Thoracic aorta (tissue), 2 donors: ENCODE measurements at places on chromosomes 12 and 14. TPM values are rescaled to one million over a fixed set of nuclear protein-coding genes. Genes with fewer than 3 reads are reported as not detected.

Gene TM9SF1
- total RNA-seq: 51.8 TPM

Gene DGKA
- 72.8 TPM for total RNA-seq

Gene NPFF
- 9.1 TPM for total RNA-seq

Gene PRICKLE1
- 3.9 TPM for total RNA-seq

Gene FOS
- 358 TPM for total RNA-seq

Gene ERBB3
- 1.1 TPM for total RNA-seq

Gene L3HYPDH
- 74.9 TPM for total RNA-seq

Gene SMAGP
- 7.6 TPM for total RNA-seq

Gene LDHB
- 165 TPM for total RNA-seq

Gene OAS3
- total RNA-seq: 11.9 TPM

Gene STXBP6
- 4.4 TPM for total RNA-seq

Gene ACACB
- 51.3 TPM for total RNA-seq

Gene SLC41A2
- total RNA-seq: 165 TPM

Gene POTEM
- not detected for total RNA-seq

DNA sequence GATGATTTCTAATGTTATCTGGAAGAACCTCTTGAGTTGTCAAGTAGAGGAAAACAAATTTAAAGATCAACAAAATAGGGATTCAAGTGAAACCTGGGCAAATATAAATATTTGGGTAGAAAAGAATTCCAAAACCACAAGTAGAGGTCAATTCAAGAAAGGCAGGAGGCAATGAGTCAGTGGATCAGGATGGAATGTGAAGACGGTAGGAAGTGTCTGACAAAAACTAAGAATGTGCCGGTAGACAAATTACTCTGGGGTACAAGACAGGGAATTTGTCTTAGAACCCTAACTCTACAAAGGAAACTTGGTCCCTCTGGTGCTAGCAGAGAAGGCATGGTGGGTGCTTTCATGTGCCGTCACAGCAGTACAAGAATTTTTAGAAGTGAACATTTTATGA lies 13.6 kb downstream of the ABCD2 start:
- H3K36me3 ChIP-seq: no peaks in the 10 kb centered on the region
- DNase-seq: no peak
- H3K27me3 ChIP-seq: no peaks in the 10 kb centered on the region
- H3K4me1 ChIP-seq: peaks cover 5% of the 10 kb centered on the region
- H3K27ac ChIP-seq: no peak overlapping the region

DNA sequence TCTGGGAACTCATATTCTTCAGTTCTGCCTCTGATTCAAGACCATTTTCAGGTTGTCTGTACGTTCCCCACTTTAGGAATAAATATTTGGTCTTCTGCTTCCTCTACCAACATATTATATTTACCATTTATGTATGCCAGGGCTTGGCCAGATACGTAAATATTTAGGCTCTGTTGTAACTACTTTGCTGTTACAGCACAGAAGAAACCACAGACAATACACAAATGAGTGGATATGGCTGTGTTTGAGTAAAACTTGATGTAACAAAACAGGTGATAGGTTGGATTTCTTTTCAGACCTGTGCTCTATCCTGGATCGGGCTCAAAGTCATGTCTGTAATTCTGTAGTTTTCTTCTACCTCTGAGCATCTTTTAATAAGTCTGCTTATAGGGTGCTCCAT lies 37.5 kb downstream of the RAP1B start:
- DNase-seq: no peak
- peaks cover 20% of the 10 kb centered on the region for H3K36me3 ChIP-seq
- H3K4me1 ChIP-seq: peaks cover 8% of the 10 kb centered on the region
- no peak overlapping the region for H3K4me3 ChIP-seq
- no peaks in the 10 kb centered on the region for H3K27me3 ChIP-seq
- no peak overlapping the region for H3K27ac ChIP-seq

DNA sequence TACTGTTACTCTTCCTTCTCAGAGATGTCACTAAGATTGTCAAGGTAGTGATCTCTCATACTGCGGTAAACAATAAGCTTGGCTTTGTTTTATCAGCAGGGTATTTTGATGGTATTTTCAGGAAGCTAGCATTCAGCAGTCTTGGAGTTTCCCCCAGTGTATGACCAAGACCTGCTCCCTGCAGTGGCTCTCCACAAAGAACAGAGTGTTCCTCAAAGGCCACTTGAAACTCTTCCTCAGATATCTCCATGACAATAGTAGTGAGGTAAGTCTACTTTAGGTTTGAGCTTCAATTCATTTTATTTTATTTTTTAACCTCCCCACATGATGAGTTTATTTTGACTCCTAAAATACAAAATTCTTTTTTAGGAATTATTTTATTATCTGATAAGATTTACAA lies 74.0 kb upstream of the G2E3 start:
- H3K27ac ChIP-seq: no peak overlapping the region
- DNase-seq: no peak
- no peaks in the 10 kb centered on the region for H3K4me1 ChIP-seq
- H3K36me3 ChIP-seq: no peaks in the 10 kb centered on the region
- H3K4me3 ChIP-seq: no peak overlapping the region

DNA sequence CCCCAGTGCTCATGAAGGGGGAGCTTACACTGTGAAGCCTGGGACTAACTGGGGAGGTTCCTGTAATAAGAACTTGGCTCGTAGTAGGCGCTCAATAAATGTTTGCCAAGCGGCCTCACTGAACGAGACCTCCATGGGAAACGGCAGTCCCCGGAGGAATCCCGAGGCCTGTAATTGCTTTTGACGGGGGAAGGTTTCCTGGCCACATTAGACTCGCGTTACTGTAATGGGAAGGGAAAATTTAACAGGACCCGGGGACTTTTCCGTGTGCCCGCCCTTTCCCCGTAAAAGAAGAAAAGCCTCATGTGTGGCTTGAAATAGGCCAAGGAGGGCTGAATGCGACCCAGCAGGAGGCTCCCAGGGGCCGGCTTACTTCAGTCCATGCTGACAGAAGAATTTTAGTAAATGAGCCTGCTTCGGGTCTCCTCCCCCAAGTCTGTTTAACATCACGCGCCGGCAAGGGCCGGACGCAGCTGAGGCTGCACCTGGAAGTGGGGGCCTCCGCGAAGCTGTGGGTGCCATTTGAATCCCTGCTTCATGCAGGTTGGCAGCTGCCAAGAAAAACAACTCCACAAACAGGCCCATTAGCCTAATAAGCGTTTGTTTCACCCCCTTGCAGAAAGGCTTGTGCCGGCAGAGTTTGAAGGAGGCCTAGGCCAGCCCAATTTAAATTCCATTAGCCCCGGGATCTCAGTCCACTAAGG lies 39.8 kb upstream of the PWP1 start:
- no peaks in the 10 kb centered on the region for H3K27me3 ChIP-seq
- no peak overlapping the region for H3K4me3 ChIP-seq
- H3K27ac ChIP-seq: no peak overlapping the region
- no peaks in the 10 kb centered on the region for H3K36me3 ChIP-seq
- no peaks in the 10 kb centered on the region for H3K4me1 ChIP-seq

- H3K27me3 ChIP-seq: no peaks in the 10 kb centered on the region
- no peaks in the 10 kb centered on the region for H3K36me3 ChIP-seq
- DNase-seq: no peak
- H3K4me3 ChIP-seq: no peak overlapping the region
- H3K27ac ChIP-seq: no peak overlapping the region
Measured at GRCh38 chr14:26867171-26867757, 269.4 kb upstream of the NOVA1 start.

DNA sequence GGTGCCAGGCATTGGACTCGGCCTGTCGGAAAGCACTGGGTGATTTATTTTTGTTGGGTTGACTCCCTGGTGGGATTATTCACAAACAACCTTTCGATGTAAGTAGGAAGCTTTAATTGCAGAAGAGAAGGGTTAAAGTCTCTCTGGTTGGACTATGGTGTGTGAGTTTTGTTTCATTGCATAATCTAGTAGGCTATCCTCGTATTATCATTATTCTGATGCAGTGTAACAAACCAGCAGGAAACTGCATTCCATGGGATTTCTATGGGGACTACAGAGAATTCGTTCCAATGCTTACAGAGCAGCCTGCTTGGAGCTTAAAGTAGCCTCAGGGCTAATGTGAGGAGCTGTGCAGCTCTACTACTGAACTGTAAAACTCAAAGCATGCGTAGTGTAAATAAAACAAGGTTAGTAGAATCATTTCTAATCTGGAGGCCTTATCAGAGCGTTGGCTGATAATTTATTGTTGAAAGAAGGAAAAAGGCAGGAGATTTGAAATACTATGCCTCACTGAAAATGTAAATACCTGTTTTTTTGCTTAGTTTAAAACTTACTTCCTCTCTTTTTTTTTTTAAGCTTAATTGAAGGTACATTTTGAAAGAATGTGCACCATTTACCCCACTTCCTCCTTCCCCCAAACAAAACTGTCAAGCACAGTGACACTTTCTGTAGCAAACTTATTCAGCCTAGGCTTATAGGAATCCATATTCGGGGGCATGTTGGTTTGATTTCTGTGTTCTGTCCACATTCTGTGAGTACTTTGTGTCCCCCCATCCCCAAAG lies 226.7 kb downstream of the NPAS3 start:
- DNase-seq: no peak
- H3K27ac ChIP-seq: no peak overlapping the region
- H3K4me1 ChIP-seq: no peaks in the 10 kb centered on the region
- H3K4me3 ChIP-seq: no peak overlapping the region

- DNase-seq: no peak
- no peaks in the 10 kb centered on the region for H3K27me3 ChIP-seq
- H3K4me3 ChIP-seq: no peak overlapping the region
- no peaks in the 10 kb centered on the region for H3K4me1 ChIP-seq
- H3K36me3 ChIP-seq: peaks cover 16% of the 10 kb centered on the region
Measured at GRCh38 chr12:49276304-49277290, 11.7 kb downstream of the TUBA1C start.

GRCh38 chr14:53850714-53851296 lies 105.8 kb downstream of the BMP4 start:
- peaks cover 6% of the 10 kb centered on the region for H3K4me1 ChIP-seq
- no peaks in the 10 kb centered on the region for H3K27me3 ChIP-seq
- no peak for DNase-seq
- no peaks in the 10 kb centered on the region for H3K36me3 ChIP-seq
- no peak overlapping the region for H3K27ac ChIP-seq

DNA sequence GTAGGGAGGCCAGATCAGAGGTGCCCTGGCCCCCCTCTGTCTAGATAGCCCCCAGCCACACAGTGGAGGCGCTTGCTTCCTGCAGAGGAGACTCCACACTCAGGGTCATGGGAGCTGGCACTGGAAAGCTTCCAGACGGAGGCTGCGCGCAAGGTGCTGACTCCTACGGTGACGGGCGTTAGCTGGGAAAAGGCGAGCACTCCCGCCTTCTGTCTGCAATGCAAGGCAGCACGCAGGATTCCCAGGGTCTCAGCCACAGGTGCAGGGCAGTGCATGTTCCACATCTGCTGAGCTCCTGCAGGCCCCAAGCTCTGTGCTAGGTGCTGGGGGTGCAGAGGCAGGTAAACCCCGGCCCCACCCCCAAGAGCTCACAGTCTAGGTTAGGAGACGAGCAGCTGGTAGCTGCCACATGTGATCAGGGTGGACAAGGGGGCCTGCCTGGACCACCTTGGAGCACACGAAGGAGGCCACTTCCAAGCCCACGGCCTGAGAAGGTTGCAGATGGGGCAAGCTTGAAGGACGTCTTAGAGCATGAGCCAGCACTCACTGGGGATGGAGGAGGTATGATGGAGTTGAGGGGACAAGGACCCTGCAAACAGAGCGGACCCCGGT lies 310.9 kb upstream of the DIO3 start:
- no peaks in the 10 kb centered on the region for H3K27me3 ChIP-seq
- H3K36me3 ChIP-seq: no peaks in the 10 kb centered on the region
- H3K27ac ChIP-seq: no peak overlapping the region
- no peak for DNase-seq

- H3K36me3 ChIP-seq: no peaks in the 10 kb centered on the region
- H3K27ac ChIP-seq: peak overlapping the region; percentile 25
- H3K4me3 ChIP-seq: no peak overlapping the region
- H3K4me1 ChIP-seq: peaks cover 44% of the 10 kb centered on the region
Measured at GRCh38 chr12:15772405-15773018, 16.7 kb downstream of the EPS8 start.

- H3K27ac ChIP-seq: peak overlapping the region; percentile 85
- peaks cover 55% of the 10 kb centered on the region for H3K4me1 ChIP-seq
- no peak for DNase-seq
Measured at GRCh38 chr12:53180931-53181645, 363 bp upstream of the CSAD start.

- no peak for DNase-seq
- H3K4me3 ChIP-seq: peak overlapping the region; percentile 51
- H3K36me3 ChIP-seq: no peaks in the 10 kb centered on the region
- H3K27me3 ChIP-seq: no peaks in the 10 kb centered on the region
Measured at GRCh38 chr12:116282371-116283286, 5.1 kb upstream of the MED13L start.
